ENCODE measurements at places on chromosomes 3 and 15. TPM values are rescaled to one million over a fixed set of nuclear protein-coding genes. Genes with fewer than 3 reads are reported as not detected.

GRCh38 chr3:23239211-23240068 is 36.3 kb downstream of the UBE2E2 start:
- no peaks in the 10 kb centered on the region for H3K27me3 ChIP-seq
- no peaks in the 10 kb centered on the region for H3K36me3 ChIP-seq
- DNase-seq: no peak
- no peaks in the 10 kb centered on the region for H3K4me1 ChIP-seq

GRCh38 chr15:92629276-92629974 is 26.1 kb downstream of the FAM174B start:
- no peak overlapping the region for H3K27ac ChIP-seq
- H3K4me3 ChIP-seq: no peak overlapping the region
- H3K4me1 ChIP-seq: no peaks in the 10 kb centered on the region
- no peaks in the 10 kb centered on the region for H3K36me3 ChIP-seq

- DNase-seq: no peak
- no peak overlapping the region for H3K27ac ChIP-seq
- H3K27me3 ChIP-seq: no peaks in the 10 kb centered on the region
- H3K4me3 ChIP-seq: no peak overlapping the region
- no peaks in the 10 kb centered on the region for H3K36me3 ChIP-seq
Measured at GRCh38 chr15:65365229-65365628, 12.6 kb downstream of the IGDCC3 start.

DNA sequence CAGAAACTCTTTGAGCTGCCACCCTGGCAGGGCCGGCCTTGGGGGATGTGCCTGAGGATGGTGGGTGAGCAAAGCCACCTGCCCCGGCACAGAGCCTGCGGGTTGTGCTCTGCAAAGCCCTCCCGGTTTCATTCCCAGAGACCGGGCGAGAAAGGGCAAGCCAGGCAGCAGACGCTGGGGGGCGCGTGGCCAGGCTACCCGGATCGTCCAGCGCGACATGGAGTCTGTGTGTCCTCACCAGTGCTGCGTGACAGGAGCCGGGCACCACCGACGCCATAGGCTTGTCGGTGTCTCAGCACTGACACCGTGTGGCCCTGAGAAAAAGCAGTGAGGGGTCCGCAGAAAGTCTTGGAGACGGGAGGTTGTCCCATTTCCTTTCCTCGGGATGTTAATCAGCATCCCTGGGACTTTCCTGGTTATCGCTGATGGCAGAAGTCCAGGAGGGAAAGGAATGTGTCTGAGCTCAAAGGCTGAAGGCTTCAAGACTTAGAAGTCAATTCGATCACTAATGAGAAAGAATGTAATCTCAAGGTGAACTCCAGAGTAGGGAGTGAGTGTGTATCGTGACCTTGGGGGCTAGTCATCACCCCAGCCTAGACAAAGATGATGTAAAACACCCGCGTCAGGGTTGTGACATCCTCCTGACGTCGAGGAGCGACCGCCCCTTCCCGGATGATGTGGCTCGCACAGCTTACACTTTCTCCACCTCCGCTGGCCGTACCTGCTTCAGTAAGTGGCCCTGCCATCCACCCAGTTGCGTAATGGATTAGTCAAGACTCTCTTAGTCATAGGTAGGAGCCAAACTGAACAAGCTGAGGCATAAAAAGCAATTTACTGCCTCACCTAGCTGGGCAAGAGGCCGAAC is 36.3 kb upstream of the PLA2G4E start:
- no peak overlapping the region for H3K27ac ChIP-seq
- no peaks in the 10 kb centered on the region for H3K36me3 ChIP-seq
- H3K27me3 ChIP-seq: peaks cover 8% of the 10 kb centered on the region
- DNase-seq: peak; percentile 69
- peaks cover 4% of the 10 kb centered on the region for H3K4me1 ChIP-seq

The ARPP21 gene
- total RNA-seq: not detected

The UNC13C gene
- not detected for total RNA-seq

GRCh38 chr15:44676676-44677075 is 13.2 kb upstream of the SPG11 start:
- H3K36me3 ChIP-seq: no peaks in the 10 kb centered on the region
- H3K4me1 ChIP-seq: peaks cover 96% of the 10 kb centered on the region
- no peak for DNase-seq

- H3K4me1 ChIP-seq: peaks cover 88% of the 10 kb centered on the region
- H3K27ac ChIP-seq: no peak overlapping the region
- H3K27me3 ChIP-seq: no peaks in the 10 kb centered on the region
Measured at GRCh38 chr3:56790016-56790821, 11.5 kb downstream of the ARHGEF3 start.

GRCh38 chr3:139378587-139379241 is 10.7 kb downstream of the COPB2 start:
- DNase-seq: no peak

- no peak for DNase-seq
- H3K4me3 ChIP-seq: no peak overlapping the region
- H3K4me1 ChIP-seq: peaks cover 4% of the 10 kb centered on the region
- H3K36me3 ChIP-seq: no peaks in the 10 kb centered on the region
Measured at GRCh38 chr3:133930341-133930933, 34.8 kb upstream of the RAB6B start.

The RBP2 gene
- not detected for total RNA-seq

DNA sequence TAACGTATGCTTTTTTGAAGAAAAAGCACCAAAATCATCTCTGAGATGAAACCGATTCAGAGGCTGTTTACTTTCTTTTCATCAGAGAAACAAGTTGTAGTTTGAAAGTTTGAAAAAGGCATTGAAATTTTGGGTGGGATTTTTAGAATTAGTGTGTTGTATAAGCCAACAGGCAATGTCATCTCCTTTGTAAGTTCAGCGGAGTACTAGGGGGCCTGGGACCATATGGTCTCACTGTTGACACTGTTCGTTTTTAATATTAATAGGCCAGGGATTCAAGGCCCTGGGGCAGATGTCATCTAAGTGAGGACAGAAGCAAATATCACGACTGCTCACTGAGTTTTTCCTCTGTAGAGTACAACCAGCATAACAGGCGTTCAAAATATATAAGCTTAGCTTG is 256.2 kb upstream of the RARB start:
- H3K27me3 ChIP-seq: no peaks in the 10 kb centered on the region
- no peaks in the 10 kb centered on the region for H3K36me3 ChIP-seq
- H3K27ac ChIP-seq: no peak overlapping the region
- no peak overlapping the region for H3K4me3 ChIP-seq
- DNase-seq: no peak
- no peaks in the 10 kb centered on the region for H3K4me1 ChIP-seq

DNA sequence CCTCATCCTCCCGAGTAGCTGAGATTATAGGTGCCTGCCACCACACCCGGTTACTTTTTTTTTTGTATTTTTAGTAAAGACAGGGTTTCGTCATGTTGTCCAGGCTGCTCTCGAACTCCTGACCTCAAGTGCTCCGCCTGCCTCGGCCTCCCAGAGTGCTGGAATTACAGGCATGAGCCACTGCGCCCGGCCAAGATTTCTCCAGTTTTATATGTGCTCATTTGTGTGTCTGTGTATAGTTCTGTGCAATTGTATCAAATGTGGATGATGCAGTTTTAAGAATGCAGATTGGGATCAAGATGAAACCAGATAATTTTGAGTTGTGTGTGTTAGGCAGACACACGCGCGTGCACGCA is 68.3 kb downstream of the SLCO3A1 start:
- H3K27ac ChIP-seq: no peak overlapping the region
- H3K27me3 ChIP-seq: no peaks in the 10 kb centered on the region
- no peak overlapping the region for H3K4me3 ChIP-seq
- DNase-seq: no peak
- H3K36me3 ChIP-seq: no peaks in the 10 kb centered on the region

GRCh38 chr15:42858999-42859789 is 61.4 kb downstream of the TTBK2 start:
- no peak overlapping the region for H3K27ac ChIP-seq
- H3K4me1 ChIP-seq: no peaks in the 10 kb centered on the region
- H3K27me3 ChIP-seq: no peaks in the 10 kb centered on the region

- peak overlapping the region; percentile 1 for H3K4me3 ChIP-seq
- DNase-seq: no peak
- no peak overlapping the region for H3K27ac ChIP-seq
- peaks cover 79% of the 10 kb centered on the region for H3K4me1 ChIP-seq
Measured at GRCh38 chr15:44666210-44667038, 3.0 kb upstream of the SPG11 start.

DNA sequence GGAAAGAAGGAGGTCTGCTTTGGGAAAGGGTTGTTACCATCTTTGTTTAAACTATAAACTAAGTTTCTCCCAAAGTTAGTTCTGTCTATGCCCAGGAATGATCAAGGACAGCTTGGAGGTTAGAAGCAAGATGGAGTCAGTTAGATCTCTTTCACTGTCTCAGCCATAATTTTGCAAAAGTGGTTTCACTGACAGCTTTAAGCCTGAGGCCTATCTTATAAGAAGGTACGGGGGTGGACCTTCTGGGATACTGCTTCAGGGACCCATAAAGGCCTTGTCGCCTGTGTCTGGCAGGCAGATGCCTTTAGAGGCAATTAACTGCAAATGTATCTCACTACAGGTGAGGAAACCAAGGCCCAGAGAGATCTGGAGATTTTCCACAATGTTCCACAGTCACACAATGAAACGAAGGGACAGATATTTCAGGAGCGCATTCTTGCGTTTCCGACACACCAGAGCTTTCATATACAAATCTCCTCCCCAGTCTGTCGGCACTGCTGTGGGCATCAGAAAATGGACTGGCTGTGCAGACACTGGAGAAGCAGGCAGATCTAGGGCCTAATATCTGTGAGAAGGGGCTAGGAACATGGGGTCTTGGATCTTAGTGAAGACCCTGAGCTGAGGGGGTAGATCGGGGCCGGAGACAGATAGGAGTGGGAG is 169.5 kb upstream of the SMAD3 start:
- H3K27ac ChIP-seq: no peak overlapping the region
- DNase-seq: no peak
- no peak overlapping the region for H3K4me3 ChIP-seq

DNA sequence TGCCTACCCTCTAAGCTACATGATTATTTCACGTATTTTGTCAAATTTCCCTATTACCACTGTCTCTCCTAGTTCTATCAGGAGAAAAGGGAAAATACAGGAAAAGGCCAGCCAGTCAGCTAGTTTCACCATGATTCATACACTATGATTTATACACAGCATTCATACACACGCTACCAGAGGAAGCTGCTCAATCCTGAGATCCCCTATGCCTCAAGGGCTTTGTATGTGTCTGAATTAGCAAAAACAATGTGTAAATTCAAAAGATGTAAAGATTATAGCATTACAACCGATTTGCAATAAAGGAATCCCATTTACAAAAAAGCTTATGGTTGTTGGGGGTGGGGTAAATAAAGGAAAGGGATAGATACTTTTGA is 3.1 kb upstream of the ACKR4 start:
- no peak overlapping the region for H3K4me3 ChIP-seq
- H3K36me3 ChIP-seq: peaks cover 4% of the 10 kb centered on the region
- H3K27me3 ChIP-seq: no peaks in the 10 kb centered on the region
- no peak overlapping the region for H3K27ac ChIP-seq
- no peaks in the 10 kb centered on the region for H3K4me1 ChIP-seq

The HACL1 gene
- 37.7 TPM for total RNA-seq

DNA sequence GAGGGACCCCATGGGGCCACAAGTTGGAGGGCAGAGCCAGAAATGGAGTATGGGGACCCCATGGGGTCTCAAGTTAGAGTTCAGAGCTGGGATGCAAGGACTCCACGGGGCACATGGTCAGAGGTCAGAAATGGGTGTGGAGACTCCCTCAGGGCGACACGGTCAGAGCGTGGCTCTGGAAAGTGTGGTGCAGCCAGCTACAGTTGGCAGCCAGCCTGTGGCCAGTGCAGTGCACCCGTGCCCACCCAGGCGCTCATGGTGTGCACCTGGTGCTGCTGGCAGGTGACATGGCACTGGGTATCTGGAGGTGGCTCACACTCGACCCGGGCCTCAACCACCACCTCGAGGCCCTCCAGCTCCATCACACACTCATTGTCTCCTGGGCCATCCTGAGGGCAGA is 11.2 kb downstream of the PLXNB1 start:
- H3K27ac ChIP-seq: no peak overlapping the region
- no peaks in the 10 kb centered on the region for H3K27me3 ChIP-seq
- no peaks in the 10 kb centered on the region for H3K4me1 ChIP-seq
- H3K4me3 ChIP-seq: no peak overlapping the region
- H3K36me3 ChIP-seq: no peaks in the 10 kb centered on the region

DNA sequence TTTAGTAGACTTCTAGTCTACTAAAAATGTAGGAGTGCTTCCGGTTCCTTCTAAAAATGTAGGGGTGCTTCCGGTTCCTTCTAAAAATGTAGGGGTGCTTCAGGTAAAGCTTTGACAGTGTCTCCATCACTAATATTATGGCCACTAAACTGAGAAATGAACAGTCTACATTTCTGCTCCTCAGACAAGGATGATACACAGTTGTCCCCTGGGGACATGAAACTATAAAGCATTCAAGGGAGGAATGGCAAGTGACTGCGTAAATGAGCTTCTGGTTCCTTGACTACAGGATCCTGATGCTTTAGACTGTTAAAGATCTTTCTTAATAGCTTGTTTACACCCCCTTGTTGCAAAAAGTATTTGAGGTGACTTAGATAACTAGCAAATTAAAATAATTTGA is 53.9 kb upstream of the SLC9A9 start:
- no peak for DNase-seq
- no peak overlapping the region for H3K27ac ChIP-seq
- H3K36me3 ChIP-seq: no peaks in the 10 kb centered on the region
- no peaks in the 10 kb centered on the region for H3K27me3 ChIP-seq

GRCh38 chr3:16452261-16452660 is 61.2 kb downstream of the RFTN1 start:
- DNase-seq: no peak
- no peak overlapping the region for H3K27ac ChIP-seq
- H3K4me3 ChIP-seq: no peak overlapping the region
- H3K27me3 ChIP-seq: no peaks in the 10 kb centered on the region
- no peaks in the 10 kb centered on the region for H3K4me1 ChIP-seq

DNA sequence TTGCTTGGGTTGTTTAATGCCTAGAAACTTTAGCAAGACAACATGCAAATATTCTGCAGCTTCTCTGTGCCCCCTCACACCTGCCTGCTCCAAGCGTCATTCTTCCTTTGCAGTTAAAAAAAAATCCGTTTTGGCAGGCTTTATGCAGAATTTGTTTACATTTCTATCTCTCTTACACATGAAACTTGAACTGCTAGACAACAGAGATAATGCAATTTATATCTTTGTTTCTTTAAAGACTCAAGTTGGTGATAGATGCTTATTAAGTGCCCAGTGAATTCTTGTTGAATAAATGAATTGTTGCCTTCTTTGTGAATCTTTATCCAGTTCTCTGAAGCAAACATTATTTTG is 53.2 kb downstream of the CHST2 start:
- no peaks in the 10 kb centered on the region for H3K36me3 ChIP-seq
- no peak for DNase-seq
- H3K4me1 ChIP-seq: peaks cover 65% of the 10 kb centered on the region
- no peaks in the 10 kb centered on the region for H3K27me3 ChIP-seq

- peaks cover 3% of the 10 kb centered on the region for H3K36me3 ChIP-seq
- peaks cover 11% of the 10 kb centered on the region for H3K4me1 ChIP-seq
Measured at GRCh38 chr15:60363903-60364611, 33.7 kb downstream of the ANXA2 start.

GRCh38 chr3:37221407-37221806 is 47.0 kb upstream of the LRRFIP2 start:
- no peak overlapping the region for H3K4me3 ChIP-seq
- H3K27ac ChIP-seq: no peak overlapping the region
- no peaks in the 10 kb centered on the region for H3K27me3 ChIP-seq
- H3K4me1 ChIP-seq: peaks cover 56% of the 10 kb centered on the region
- H3K36me3 ChIP-seq: no peaks in the 10 kb centered on the region

- no peak overlapping the region for H3K27ac ChIP-seq
- no peak overlapping the region for H3K4me3 ChIP-seq
- H3K36me3 ChIP-seq: no peaks in the 10 kb centered on the region
Measured at GRCh38 chr3:190291994-190292584, 30.2 kb downstream of the CLDN1 start.

Data from CD8-positive, alpha-beta memory T cell (primary cell).